ENCODE measurements at places on chromosomes 6 and 20.

GRCh38 chr6:14645841-14646240 is 528.3 kb downstream of the CD83 start:
- no peak for DNase-seq

DNA sequence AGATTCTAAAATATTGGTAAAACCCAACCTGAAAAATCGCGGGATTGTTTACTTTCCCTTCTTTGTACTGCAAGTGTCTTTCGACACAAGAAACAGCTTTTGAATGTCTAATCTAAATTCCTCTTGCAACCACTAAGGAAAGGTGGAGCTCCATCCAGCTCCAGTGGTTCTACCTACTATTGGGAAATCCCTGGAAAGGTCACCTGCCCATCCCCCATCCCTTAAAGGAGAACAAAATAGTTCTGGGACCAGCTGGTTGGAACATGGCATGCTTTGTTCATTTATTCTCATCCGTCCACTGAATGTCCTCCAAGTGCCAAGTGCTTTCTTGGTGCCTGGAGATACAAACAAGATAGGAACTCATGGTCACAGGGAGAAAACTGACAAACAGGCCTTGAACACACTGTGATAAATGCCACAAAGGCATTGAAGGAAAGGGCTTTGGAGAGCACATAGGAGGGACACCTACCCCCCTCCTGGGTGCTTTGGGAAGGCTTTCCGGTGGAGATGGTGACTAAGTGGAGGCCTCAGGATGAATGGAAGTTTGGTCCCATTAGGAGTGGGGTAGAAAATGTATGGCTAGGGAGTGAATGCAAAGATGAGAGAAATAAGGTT is 2.3 kb upstream of the CITED2 start:
- DNase-seq, result no peak

DNA sequence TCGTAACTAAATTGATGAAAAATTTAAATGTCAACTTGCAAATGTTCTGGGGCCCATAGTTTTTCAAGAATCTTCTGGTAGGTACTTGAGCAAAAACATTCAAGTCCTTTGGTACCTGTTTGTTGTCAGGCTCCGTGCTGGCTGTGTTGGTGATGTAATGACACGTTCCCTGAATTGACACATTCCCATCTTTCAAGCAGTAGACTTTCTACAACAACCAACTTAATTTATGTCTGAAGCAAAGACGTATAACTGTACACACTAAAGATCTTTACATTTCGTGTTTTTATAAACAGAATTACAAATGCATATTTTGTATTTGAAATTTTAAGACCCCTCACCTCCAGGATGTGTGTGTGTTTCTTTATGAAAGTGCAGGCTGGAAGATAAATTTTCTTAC is 49.5 kb downstream of the NCOA3 start:
- no peak for DNase-seq

GRCh38 chr6:84061174-84061573 is 27.6 kb downstream of the MRAP2 start:
- no peak for DNase-seq

GRCh38 chr6:95325916-95326315 is 251.4 kb upstream of the MANEA start:
- no peak for DNase-seq
